Thymus (tissue), 14 donors: ENCODE measurements at places on chromosomes 3 and 15.

DNA sequence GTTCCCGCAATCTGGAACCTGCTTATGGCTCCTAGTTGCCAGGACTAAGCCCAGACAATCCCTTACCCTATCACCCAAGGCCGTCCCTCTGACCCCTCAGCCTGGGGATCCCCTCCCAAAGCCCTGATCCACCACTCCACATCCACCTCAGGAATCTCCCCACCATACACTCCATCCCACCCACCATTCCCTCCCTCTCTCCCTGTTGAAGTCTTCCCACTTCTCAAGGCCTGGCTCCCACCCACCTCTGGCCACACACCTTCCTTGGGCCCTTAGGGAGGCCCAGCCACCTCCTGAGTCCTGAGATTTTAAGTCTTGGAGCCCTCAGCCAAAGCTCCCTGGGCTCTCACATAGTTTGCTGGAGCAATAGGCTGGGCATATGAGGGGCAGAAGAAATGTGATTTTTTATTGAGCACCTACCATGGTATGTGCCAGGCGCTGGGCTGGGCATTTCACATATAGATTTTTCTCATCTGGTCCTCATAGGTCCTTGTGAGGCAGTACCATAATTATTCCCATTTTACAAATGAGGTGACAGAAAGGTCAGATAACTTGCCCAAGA lies 48.1 kb downstream of the HCN4 start:
- no peak for DNase-seq

DNA sequence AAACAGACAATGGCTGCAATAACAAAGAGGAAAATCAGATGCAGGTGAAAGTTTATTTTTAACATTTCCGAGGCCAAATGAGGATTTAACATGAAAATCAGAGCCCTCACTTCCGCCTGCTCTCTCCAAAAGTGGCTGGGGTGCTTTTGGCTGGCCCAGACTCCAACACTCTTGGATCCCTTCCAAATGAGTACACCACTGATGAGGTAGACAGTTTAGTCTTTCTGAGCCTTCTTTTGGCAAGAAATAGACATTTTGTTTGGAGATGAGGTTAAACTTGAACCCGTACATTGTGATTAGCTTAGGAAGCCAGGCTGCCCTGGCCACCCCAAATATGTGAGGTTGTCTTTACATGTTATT lies 51.0 kb upstream of the TRA2B start:
- no peak for DNase-seq

GRCh38 chr15:43775411-43775965 lies 1.3 kb downstream of the ELL3 start:
- DNase-seq: no peak

GRCh38 chr15:85743392-85744055 lies 51.2 kb downstream of the KLHL25 start:
- DNase-seq: no peak

DNA sequence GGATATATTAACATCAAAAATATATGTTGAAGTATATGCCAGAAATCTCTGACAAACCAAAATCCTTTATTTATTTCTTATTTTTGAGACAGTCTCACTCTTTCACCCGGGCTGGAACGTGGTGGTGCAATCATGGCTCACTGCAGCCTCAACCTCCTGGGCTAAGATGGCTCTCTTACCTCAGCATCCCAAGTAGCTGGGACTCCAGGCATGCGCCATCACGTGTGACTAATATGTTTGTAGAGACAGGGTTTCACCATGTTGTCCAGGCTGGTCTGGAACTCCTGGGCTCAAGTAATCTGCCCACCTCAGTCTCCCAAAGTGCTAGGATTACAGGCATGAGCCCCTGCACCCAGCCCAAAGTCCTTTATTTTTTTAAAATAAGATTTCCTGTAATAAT lies 11.9 kb downstream of the FAIM start:
- DNase-seq: no peak

GRCh38 chr15:63600001-63600615 lies 2.9 kb downstream of the FBXL22 start:
- no peak for DNase-seq

DNA sequence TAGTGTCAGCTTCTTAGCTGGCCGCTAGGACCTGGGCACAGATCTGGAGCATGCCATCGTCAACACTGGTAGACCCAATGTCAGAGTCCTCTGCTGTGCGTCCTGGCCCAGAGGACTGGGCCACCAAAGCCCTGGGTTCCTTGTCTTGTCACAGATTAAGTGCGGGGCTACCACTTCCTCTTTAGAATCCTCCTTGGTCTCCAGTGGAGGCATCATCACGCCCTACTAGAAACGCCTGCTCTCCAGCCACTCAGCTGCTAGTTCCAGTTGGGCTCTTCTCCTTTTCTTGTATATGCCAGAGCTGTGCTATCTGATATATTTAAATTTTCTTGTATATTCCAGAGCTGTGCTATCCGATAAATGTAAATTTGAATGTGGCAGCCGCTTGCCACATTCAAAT lies 11.2 kb downstream of the PPCDC start:
- no peak for DNase-seq

DNA sequence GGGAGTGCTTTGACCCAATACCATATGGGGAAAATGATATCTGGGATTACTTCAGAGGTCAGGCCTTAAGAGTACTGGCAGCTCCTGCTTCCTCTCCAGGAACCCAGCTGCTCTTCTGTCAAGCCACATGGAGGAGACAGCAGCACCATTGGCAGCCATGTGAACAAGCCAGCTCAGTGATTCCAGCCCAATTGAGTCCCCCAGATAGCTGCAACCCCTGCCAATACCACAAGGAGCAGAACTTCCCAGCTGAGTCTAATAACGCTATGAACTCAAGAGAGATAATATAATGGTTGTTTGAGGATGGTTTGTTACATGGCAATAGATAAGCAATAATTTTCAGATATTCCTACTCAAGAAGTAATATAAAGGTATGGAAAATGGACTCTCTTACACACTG lies 126.8 kb upstream of the CPNE4 start:
- no peak for DNase-seq

- DNase-seq: no peak
Observed at GRCh38 chr15:47963265-47963664, 157.5 kb upstream of the SLC24A5 start.

- DNase-seq: no peak
Observed at GRCh38 chr3:99505646-99506269, 132.6 kb upstream of the COL8A1 start.

DNA sequence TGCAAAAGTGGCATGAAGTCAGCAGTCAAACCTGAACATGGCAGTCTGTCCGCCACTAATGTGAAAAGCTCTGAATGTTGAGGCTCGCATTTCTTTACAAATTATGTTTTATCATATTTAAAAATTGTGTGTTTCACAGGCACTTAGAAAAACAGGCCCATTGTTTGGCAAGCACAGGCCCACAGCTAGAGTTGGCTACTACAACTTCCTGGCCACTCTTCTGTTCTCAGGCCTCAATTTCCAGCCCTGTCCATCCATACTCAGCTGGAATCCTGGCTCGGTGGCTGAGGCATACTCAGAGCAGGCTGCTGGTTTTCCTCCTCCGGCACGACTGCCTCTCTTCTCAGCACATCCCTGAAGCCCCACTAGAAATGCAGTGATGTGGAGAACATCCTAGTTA lies 44.3 kb downstream of the C2CD4B start:
- DNase-seq: no peak

DNA sequence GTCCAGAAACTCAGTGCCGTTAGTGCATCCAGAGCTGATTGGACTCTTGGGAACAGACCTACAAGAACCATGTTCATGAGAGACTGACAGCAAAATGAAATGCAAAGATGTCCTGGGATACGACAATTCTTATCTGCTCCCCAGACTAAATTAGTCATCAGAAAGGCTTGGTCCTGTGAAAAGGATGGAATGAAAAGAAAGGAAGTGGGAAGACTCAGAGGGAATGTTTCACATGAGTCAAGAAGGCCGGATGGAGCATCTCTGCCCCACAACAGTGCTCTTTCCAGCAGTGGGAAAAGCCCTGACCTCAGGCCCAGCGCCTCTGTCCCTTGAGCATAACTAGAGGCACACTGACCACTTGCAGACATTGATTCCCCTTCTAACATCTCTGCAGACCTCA lies 39.3 kb upstream of the UACA start:
- no peak for DNase-seq

DNA sequence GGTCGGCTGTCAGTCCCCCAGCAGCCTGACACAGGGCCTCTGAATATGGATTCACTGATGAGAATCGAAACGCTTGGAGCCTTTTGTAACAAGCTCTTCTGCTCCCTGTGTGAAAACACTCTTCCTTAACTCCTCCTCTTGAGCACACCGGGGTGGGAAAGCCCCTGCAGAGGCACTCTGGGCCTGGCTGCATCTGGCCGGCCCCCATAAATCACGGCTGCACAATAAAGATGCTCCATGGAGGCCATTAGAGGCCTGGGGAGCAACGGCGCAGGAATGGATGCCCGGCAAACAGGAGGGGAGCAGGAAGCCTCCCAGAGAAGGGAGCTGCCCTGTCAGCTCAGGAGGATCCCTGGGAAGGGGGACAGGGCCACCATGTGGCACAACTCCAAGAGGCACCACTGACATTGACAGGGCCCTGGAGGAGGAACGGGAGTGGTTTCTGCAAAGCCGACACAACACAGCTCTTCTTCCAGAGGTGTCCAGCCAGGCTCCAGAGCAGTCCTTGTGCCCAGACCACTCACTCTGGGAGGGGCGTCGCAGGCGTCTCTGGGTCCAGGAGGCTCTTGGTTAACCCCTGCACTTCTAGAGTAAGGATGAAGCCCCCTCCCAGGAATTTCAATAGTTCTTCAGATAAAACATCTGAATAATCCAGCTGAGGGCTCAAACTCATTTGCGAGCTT lies 509.3 kb upstream of the PPP2R3A start:
- DNase-seq: no peak

GRCh38 chr3:152606146-152606545 lies 228.8 kb upstream of the P2RY1 start:
- no peak for DNase-seq

DNA sequence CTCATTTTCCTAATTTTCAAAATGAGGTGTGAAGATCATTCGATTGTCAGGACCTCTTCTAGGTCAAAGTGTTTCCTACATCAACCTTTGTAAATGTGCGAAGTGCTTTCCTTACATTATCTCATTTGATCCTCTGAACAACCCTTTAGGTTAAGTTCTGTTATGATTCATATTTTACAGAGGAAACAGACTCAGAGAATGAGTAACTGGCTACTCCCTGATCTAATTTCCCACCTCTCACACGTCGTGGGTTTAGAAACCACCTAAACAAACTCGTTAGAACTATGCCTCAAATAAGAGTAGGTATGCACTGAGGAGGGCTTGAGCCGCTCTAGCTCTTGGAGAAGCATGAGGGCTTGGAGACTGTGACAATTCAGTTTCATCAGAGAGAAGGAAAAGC lies 148.6 kb downstream of the CD47 start:
- DNase-seq: no peak

DNA sequence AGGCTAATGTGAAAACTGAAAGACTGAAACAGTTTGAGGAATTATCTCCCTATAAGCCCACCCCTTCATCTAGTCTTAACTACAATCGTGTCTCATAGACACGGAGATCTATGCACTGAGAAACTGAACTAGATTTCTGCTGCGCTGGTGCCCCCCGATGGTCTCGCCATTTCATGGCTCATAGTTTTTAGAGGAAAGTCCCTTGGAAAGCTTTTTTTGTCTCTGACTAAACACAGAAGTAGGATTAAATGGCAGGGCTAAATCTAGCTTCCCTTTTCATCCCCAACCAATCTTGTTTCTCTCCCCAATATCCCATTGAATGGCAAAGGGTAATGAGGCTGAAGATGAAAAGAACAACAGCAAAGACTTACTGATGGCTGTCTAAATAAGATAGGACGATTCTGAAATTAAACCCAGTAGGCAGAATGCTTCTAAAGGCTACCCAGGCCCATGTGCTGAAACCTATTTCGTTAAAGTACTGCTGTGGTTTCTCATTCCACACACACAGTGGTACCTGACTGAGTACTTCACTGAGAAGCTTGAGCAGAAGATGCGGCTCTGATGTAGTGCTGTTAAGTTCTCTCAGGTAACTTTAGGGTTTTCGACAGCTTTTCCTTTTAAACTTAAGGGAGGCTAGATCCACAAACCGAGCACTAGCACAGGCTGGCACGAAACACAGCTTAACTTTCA lies 142.7 kb downstream of the GADL1 start:
- DNase-seq: peak; percentile 75

DNA sequence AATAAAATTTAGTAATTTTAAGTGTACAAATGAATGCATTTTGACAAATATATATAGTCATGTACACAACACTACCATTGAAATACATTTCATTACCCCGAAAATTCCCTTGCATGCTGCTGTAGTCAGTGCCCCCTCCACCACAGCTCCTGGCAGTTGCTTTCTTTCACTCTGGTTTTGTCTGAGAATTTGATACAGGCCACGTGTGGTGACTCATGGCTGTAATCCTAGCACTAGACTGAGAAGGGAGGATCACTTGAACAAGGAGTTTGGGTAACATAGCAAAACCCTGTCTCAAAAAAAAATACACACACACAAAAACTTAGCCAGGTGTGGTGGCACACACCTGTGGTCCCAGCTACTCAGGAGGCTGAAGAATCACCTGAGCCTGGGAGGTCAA lies 65.4 kb downstream of the TFRC start:
- no peak for DNase-seq

DNA sequence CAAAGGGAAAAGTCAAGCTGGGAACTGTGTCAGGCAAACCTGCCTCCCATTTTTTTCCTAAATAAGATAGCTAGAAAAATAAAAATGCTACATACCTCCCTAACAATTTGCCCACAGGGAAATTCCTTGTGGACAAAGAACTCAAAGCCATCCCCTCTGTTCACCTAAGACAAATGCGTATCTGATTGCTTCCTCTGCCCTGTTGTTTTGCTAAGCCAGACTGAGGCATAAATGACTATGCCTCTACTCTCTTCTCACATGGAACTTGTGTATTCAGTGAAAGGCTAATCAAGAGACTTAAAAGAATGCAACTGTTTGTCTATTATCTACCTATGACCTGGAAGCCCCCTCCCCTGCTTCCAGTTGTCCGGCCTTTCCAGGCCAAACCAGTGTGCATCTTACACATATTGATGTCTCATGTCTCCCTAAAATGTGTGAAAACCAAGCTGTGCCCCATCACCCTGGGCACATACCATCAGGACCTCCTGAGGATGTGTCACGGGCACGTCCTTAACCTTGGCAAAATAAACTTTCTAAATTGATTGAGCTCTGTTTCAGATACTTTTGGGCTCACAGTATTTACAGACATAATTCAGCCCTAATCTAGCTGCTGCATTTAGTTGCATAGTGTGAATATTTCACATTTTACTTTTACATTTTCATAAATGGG lies 15.8 kb downstream of the CHD2 start:
- DNase-seq: no peak

GRCh38 chr15:28017423-28017924 lies 81.6 kb downstream of the OCA2 start:
- no peak for DNase-seq

DNA sequence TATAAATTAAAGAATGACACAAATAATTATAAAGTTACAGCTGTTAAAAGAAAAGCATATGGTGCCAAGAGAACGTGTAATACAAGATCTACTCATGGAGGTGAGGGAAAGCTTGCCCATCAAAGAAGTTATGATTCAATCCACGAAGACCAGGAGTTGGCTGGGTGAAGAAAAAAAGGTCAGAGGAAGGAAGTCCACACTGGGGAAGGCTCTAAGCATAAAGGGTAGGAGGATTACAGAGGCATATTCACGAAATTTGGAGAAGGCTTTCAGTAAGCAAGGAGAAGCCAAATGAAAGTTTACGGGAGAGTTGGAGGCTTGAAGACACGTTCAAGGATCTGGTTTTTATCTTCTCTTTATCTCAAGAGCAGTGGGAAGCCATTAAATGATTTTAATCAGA lies 1.8 kb upstream of the TGFBR2 start:
- no peak for DNase-seq
